Bronchial epithelial cell (primary cell): ENCODE measurements at places on chromosomes 4 and X. TPM values are rescaled to one million over a fixed set of nuclear protein-coding genes. Genes with fewer than 3 reads are reported as not detected.

RAB28 gene
- 14.0 and 19.1 TPM in 2 replicates for total RNA-seq

SORCS2 gene
- total RNA-seq = under 0.01 and 1.0 TPM in 2 replicates

INTU gene
- total RNA-seq = 3.9 and 6.7 TPM in 2 replicates

PPP2R2C gene
- 1.1 and 3.1 TPM in 2 replicates for total RNA-seq

NALF2 gene
- total RNA-seq = 0.79 and 2.8 TPM in 2 replicates

FAM241A gene
- total RNA-seq = 2.4 and 4.6 TPM in 2 replicates

TEX13D gene
- total RNA-seq = not detected in 2 replicates

TMSB15B gene
- total RNA-seq = 0.77 and 1.1 TPM in 2 replicates

IDUA gene
- 2.6 and 4.2 TPM in 2 replicates for total RNA-seq

CCDC149 gene
- total RNA-seq = 4.2 and 5.1 TPM in 2 replicates

SSX3 gene
- total RNA-seq = not detected in 2 replicates

TNIP3 gene
- not detected in 2 replicates for total RNA-seq

SNCA gene
- 30.0 and 31.6 TPM in 2 replicates for total RNA-seq

AFF2 gene
- under 0.01 and 0.26 TPM in 2 replicates for total RNA-seq
